AG20443 (cell line): ENCODE measurements at places on chromosomes 2 and 18.
A peak's percentile ranks its signal among the peaks of the same experiment; 100 is the strongest.

DNA sequence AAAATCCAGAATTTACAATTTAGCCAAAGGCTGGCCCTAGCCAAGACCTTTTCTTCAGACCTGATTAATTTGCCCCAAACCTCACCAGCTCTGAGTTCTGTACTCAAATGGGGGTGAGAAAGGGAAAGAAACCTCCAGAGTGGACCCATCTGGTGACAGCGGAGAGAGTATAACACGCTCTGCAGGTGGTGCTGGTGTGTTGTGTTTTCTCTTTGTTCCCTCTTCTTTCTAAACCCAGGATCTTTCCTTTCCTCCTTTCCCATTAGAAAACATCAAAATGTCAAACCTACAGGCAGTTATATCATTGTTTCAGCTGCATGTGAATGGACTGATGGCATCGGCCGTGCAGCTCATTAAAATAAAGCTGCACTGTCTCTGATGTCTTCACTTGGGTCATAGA lies 253.2 kb upstream of the SP5 start:
- no peak for DNase-seq

DNA sequence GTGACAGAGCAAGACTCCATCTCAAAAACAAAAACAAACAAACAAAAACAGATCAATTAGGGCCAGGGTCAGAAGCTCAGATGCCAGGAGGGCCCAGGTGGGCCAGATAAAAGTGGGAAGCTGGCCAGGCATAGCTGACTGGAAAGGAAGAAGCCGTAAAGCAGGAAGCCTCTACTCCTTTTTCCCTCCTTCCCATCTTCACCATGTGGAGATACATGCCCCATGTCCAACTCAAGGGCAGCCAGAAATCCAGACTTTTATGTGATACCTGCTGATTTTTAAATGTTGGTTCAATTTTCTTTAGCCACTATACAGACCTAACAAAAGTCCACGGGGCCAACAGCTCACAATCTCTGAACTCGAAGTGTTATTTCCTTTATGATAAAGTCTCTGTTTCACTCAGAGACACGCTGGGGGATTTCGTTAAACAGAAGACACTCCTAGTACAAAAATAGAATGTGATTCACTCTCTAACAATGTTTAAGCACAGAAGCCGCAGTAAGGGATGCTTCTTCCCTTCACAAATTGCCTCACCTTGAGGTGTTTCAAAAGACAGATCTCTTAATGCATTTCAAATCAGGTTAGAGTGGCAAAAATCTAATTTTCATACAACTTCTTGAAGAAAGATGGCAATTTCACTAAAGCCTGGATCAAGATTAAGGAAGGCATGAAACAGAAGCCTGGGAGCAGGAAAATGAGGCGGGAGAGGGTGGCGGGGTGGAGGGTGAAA lies 14.0 kb downstream of the TMEM247 start:
- DNase-seq = peak; percentile 58

- DNase-seq = no peak
These were observed 114.7 kb upstream of the CXCR4 start for GRCh38 chr2:136232456-136233172.

DNA sequence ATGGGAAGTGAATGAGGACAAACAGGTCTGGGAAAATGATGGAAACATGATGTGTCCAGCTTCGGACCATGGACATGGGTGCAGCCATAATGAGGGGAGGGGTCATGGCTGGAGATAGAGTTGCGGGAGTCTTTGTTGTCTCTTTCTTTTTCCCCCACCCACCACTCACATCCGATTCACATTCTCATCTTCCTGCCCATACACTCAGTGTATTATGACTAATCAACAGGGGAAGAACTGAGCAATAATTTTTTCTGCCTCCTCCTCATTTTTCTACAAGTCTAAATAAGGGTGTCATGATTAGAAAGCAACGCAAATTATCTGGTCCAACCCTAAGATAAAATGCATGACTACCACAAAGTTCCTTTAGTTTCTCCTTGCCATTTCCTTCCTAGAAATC lies 5.7 kb upstream of the SERPINB2 start:
- peak; percentile 22 for DNase-seq

GRCh38 chr18:44178476-44178875 lies 502.2 kb upstream of the SETBP1 start:
- no peak for DNase-seq

- no peak for DNase-seq
These were observed 51.1 kb upstream of the SLC66A3 start for GRCh38 chr2:11103984-11104793.

GRCh38 chr2:225073198-225073597 lies 30.9 kb upstream of the DOCK10 start:
- no peak for DNase-seq

- DNase-seq = no peak
These were observed 752.2 kb downstream of the DPP10 start for GRCh38 chr2:115194623-115195022.

DNA sequence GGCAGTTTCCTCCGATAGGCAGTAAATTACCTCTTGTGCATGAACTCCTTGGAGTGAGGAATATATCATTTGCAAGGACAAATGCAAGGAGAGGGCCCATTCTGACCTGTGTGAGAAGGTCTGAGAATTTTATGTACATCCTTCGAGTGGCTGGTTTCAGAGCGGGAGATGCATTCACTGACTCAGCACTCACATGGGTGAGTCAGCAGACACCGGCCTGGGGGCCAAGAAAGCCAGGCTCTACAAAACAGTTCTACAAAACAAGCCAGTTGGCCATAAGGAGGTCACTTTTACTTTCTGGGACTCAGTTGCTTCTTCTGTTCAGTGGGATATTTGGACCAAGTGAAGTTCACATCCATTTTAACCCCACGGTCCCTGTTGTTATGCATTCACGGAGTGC lies 35.3 kb downstream of the CYP26B1 start:
- peak; percentile 68 for DNase-seq

DNA sequence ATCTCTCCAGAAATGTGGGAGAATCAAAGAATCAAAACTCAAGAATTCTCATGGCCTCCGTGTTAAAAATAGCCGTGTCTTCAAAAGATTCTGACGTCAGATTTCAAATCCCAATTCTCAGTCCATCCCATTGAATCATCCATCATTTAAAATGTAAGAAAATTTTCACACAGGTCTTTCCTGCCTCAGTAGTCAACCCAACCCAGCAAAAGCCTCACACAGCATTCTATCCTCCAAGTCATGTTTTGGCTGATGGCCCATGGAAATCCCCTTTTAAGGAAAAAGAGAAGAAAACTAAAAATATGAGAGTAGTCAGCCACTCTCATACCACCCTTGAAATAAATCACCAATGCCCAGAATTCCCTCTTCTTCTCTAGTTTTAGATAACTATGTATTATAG lies 211.8 kb downstream of the C1D start:
- no peak for DNase-seq

- no peak for DNase-seq
These were observed 23.8 kb upstream of the HNRNPA3 start for GRCh38 chr2:177188482-177189469.

GRCh38 chr2:33421820-33422219 lies 54.6 kb upstream of the RASGRP3 start:
- DNase-seq = no peak

DNA sequence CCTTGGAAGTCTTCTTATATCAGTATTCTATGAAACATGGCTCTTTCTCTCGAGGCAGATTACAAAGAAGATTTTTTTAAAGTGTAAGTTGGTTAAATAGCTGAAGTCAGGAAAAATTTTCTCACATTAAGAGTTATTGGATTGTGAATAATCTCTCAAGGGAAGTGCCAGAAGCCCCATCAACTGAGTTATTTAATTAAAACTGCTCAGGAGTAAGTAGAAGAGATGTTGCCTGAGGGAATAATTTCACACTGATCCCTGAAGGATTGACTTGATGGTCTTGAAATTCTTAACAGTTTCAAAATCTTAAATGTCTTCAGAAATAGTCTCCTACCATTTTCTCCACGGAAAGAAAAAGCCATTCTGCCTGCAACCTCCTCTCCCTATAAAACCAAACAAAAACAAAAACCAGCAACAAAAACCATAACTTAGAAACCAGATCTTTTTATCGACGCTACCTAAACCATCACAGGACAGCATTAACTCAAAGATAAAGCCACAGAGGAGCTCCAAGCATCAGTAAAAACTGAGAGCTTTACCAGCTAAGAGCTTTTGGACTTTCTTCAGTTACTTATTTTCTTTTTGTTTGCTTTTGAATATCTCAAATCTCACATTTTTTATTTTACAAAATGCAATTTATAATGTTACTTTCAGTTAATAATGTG lies 12.9 kb downstream of the CD226 start:
- no peak for DNase-seq

DNA sequence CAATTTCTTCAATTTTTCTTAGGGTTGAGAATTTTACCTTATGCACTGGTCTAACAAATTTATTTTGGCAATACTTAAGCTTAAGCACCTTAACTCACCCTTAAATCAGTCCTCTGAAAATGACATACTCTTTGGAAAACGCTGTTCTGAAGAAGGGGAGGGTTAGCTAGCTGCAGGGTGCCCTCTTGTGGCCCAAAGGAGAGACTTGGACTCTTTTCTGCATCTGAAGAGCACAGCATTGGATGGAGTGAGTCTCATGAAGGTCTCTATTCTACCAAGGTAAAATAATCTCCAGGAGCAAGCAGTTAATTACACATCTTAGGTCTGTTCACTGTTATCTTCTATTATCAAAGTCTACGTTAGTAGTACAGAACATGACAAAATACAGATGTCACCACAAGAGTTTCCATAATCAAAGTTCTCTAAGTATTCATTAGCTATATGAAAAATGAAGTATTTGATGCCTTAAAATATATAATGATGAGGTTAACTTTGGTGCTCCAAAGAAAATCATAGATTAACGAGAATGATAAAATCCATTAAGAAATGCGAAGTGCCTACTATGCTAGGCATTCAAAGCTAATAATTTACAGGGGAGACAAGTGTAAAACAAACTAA lies 24.4 kb downstream of the PUM2 start:
- DNase-seq = peak; percentile 73

DNA sequence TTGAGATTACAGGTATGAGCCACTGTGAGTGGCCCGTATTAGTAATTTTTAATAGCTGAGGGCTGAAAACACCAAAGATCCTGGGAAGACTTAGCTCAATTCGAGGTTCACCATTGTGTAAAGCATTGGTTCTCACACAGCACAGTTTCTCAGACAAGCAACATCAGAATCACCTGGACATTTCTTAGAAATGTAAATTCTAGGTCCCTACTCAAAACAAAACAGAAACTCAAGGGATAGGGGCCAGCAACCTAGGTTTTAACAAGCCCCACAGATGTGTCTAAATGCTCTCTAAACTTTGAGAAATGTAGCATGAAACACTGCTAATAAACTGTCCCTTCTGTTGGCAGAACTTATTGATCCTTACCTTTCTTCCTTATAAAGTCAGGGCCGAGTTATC lies 681.2 kb downstream of the RNF144A start:
- DNase-seq = no peak

- no peak for DNase-seq
These were observed 59.9 kb downstream of the ATP9B start for GRCh38 chr18:79129120-79129519.

- DNase-seq = no peak
These were observed 49.7 kb upstream of the MAPRE2 start for GRCh38 chr18:34991561-34991960.

DNA sequence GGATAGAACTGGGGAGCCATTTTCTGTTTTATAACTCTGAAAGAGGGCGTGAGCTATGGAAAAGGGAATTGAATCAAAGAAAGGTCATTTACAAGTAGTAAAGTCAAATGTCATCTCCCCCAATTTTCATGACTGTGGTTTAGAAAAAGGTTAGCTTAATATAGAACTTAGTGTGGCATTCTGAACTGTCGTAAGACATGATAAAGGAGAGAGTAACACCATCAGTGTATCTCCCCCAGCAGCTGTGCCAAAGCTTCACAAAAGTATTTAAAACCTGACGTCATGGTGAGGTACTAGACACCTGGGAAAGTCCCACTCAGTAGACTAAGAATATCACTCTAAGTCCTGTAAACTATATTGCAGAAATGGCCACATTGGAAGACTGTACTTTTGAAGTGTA lies 5.8 kb upstream of the IKZF2 start:
- DNase-seq = no peak

DNA sequence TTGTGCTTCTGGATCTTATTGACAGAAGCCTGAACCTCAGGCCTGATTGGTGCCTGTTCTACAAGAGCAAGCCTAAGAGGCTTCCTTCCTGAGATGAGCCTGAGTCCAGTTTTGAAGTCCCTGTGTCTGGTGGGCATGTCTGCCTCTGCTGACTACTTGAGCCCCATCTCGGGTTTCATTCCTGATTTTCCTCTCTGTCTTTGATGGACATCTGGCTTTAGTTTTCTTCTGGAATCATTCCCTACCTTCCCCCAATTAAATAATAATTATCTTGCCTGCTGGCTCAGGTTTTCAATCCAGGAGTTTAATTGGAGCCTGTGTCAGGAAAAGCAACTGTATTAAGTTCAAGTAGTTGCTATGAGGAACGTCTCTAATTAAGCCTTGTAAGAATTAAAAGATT lies 135.5 kb upstream of the MC4R start:
- no peak for DNase-seq

- peak; percentile 43 for DNase-seq
These were observed 64.9 kb downstream of the DNMT3A start for GRCh38 chr2:25276569-25277465.

GRCh38 chr2:236818281-236819045 lies 248.8 kb downstream of the ACKR3 start:
- no peak for DNase-seq

- DNase-seq = peak; percentile 29
These were observed 168.0 kb downstream of the SPP2 start for GRCh38 chr2:234218266-234219045.

- no peak for DNase-seq
These were observed 825 bp downstream of the THUMPD2 start for GRCh38 chr2:39778233-39778632.

GRCh38 chr2:178806543-178806942 lies 680 bp downstream of the TTN start:
- no peak for DNase-seq

GRCh38 chr2:239815671-239816070 lies 209.5 kb downstream of the NDUFA10 start:
- DNase-seq = no peak

GRCh38 chr2:66578687-66579106 lies 143.8 kb downstream of the MEIS1 start:
- DNase-seq = no peak

- no peak for DNase-seq
These were observed 1.7 kb upstream of the PKDCC start for GRCh38 chr2:42045848-42046748.

- DNase-seq = no peak
These were observed 7.7 kb upstream of the EFEMP1 start for GRCh38 chr2:55931281-55931680.

DNA sequence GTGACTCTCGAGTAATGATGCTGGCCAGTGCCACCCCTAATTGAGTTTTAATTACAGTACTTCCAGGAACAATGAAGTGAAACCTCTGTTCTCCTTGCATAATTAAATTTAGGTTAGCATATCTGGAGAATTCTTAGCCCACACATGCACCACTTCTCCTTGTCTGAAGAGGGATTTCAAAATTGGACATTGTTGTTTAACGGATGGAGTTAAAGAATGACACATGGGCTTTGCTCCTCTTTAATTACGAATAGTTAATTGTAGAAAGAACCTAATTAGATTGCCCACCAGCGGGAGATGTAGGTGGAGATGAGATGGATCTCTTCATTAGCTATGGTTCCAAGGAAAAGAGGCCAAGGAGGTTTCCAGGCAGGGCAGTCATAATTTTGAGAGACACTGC lies 33.1 kb upstream of the EN1 start:
- DNase-seq = no peak
